Right ventricle myocardium inferior (tissue), 1 donor: ENCODE measurements at places on chromosomes 13 and 19. TPM values are rescaled to one million over a fixed set of nuclear protein-coding genes. Genes with fewer than 3 reads are reported as not detected.

Gene THOP1
- 54.8 TPM for total RNA-seq

Gene ERVV-1
- total RNA-seq: not detected

Gene C5AR2
- total RNA-seq: 0.95 TPM

Gene HAUS5
- total RNA-seq: 5.2 TPM

Gene NCR1
- total RNA-seq: not detected

Gene CYP2F1
- not detected for total RNA-seq

Gene NLRP11
- total RNA-seq: not detected

Gene CEACAM8
- total RNA-seq: not detected

Gene NDUFA13
- 1,344 TPM for total RNA-seq

Gene SIGLEC12
- total RNA-seq: 0.19 TPM

Gene ZNF765
- 4.6 TPM for total RNA-seq

Gene STX10
- total RNA-seq: 34.5 TPM

Gene KIR3DL3
- not detected for total RNA-seq
